ENCODE measurements at places on chromosomes 5 and 9. TPM values are rescaled to one million over a fixed set of nuclear protein-coding genes. Genes with fewer than 3 reads are reported as not detected.

DNA sequence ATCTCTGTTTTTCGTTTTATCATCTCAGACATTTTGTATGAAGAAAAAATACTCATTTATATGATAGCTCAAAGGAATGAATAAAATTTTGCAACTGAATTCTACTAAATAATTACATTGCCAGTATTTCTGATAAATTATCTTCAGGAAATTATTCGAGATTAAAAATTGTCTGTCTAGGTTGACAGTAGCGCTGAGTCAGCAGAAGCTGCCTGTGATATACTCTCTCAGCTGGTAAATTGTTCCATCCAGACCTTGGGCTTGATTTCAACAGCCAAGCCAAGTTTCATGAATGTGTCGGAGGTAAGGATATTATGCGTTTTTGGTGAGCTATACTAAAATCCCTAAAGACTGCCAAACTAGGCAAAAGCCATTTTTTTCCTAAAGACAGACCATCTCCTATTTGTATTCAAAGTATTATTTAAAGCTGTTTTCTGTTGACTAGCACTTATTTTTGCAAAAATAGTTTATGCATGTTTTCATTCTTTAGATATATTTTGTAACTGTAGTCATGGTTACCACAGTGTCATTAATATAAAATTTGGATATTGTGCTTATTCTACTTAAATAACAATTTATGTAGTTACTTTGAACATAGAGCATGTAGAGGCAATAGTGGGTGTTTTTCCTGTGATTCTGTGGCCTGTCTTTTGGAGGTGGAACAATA is 17.4 kb downstream of the LECT2 start:
- no peak for DNase-seq

GRCh38 chr5:58149746-58150145 is 310.1 kb downstream of the PLK2 start:
- no peak for DNase-seq

GRCh38 chr9:103152473-103152872 is 157.3 kb downstream of the CYLC2 start:
- no peak for DNase-seq

DNA sequence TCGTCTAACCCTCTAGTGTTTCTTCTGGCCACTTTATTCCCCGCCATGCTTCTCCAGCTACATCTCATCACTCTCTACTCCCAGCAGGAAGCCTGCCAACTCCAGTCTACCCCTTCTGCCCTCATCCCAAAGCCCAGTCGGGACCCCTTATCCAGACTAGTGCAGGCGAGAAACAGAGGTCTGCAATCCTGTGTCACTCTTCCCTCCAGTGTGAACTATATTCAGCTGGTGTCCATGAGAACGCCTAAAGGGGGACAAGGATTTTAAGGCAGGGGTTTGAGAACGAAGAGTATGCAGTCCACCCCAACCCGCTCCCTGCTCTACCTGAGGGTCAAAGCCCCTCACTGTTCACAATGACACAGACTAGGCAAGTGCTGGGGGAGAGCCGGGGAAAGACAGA is 41.7 kb upstream of the GABRP start:
- no peak for DNase-seq

DNA sequence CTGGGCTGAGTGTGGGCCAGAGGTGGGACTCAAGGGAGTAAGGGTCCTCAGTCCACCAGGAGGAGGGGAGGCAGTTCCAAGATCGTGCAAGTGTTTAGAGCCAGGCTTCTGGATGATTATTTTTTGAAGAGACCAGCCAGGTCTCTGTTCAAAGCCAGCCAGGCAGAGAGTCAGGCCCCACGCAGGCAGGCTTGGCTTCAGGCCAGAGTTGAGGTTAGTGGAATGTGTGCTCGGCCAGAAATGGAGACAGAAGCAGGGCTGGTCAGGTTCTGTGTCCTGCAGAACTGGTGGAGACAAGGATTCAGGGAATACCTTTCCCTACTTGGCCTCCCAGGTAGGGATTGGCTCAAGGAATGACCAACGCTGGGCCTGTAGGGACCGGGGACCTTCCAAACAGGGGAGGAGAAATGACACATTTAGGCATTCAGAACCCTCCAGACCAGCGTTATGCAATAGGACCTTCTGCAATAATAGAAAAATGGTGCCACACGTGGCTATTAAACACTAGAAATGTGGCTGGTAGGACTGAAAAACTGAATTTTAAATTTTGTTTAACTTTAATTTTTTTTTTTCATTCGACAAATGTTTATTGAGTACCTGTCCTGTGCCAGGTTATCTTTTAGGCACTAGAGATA is 106.2 kb downstream of the CMYA5 start:
- DNase-seq: peak; percentile 16

GRCh38 chr5:912280-913091 is 19.8 kb downstream of the TRIP13 start:
- DNase-seq: peak; percentile 85

Gene KIF20A
- total RNA-seq: 108 TPM

All from LHCN-M2 (cell line).